Mesothelial cell of epicardium (in vitro differentiated cells): ENCODE measurements at places on chromosomes 12 and 14. TPM values are rescaled to one million over a fixed set of nuclear protein-coding genes. Genes with fewer than 3 reads are reported as not detected.

The IRAK3 gene
- 1.5 to 2.2 TPM (median 1.9 TPM) in 3 replicates for total RNA-seq

The RILPL1 gene
- total RNA-seq: 40.9 to 49.5 TPM (median 45.4 TPM) in 3 replicates

The PRB3 gene
- total RNA-seq: not detected in 3 replicates

The GZMH gene
- total RNA-seq: not detected in 3 replicates

The KCNA5 gene
- total RNA-seq: 0.60 to 0.86 TPM (median 0.80 TPM) in 3 replicates

The FAM181A gene
- total RNA-seq: not detected in 3 replicates

The FAM234B gene
- total RNA-seq: 8.6 to 9.5 TPM (median 9.1 TPM) in 3 replicates

The GRIN2B gene
- total RNA-seq: 0.78 to 0.95 TPM (median 0.86 TPM) in 3 replicates

The ACSS3 gene
- total RNA-seq: 22.9 to 24.3 TPM (median 23.4 TPM) in 3 replicates

- H3K27ac ChIP-seq: no peak overlapping the region
- DNase-seq: no peak
- H3K4me1 ChIP-seq: peaks cover 2% of the 10 kb centered on the region
- peaks cover 2% of the 10 kb centered on the region for H3K36me3 ChIP-seq
- no peak overlapping the region for H3K4me3 ChIP-seq
These were observed 55.2 kb downstream of the PTGER2 start for GRCh38 chr14:52369305-52369801.

GRCh38 chr12:57370696-57371095 is 60.1 kb downstream of the R3HDM2 start:
- no peak overlapping the region for H3K4me3 ChIP-seq
- no peaks in the 10 kb centered on the region for H3K27me3 ChIP-seq
- H3K4me1 ChIP-seq: peaks cover 19% of the 10 kb centered on the region
- DNase-seq: no peak

DNA sequence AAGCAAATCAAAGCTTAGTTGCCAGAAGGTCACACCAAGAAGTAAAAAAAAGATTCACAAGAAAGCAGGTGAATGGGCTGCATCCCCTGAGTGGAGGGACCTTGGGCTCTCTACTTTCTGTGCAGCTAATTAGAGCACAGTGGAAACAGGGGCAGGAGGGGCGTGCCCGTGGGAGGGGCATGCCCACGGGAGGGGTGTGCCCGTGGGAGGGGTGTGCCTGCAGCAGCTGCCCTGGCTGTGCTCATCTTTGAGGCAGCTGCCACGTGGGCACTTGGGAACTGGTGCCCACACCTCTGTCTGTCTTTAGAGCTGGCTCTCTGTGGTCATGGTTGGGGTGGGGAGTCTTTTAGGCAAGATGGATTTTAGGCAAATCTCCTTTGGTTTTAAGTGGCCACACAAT is 60.0 kb downstream of the EML1 start:
- no peak overlapping the region for H3K4me3 ChIP-seq
- H3K27ac ChIP-seq: no peak overlapping the region
- peaks cover 6% of the 10 kb centered on the region for H3K36me3 ChIP-seq
- no peak for DNase-seq
- no peaks in the 10 kb centered on the region for H3K4me1 ChIP-seq

GRCh38 chr12:130775953-130776856 is 60.1 kb upstream of the RIMBP2 start:
- H3K4me3 ChIP-seq: peak overlapping the region; percentile 28
- H3K4me1 ChIP-seq: peaks cover 8% of the 10 kb centered on the region
- peak; percentile 56 for DNase-seq
- H3K36me3 ChIP-seq: peaks cover 1% of the 10 kb centered on the region
- no peak overlapping the region for H3K27ac ChIP-seq
- peaks cover 59% of the 10 kb centered on the region for H3K27me3 ChIP-seq

GRCh38 chr14:99137001-99137700 is 134.8 kb downstream of the BCL11B start:
- H3K4me3 ChIP-seq: no peak overlapping the region
- H3K27me3 ChIP-seq: no peaks in the 10 kb centered on the region
- H3K27ac ChIP-seq: no peak overlapping the region
- DNase-seq: no peak
- no peaks in the 10 kb centered on the region for H3K36me3 ChIP-seq
- H3K4me1 ChIP-seq: peaks cover 20% of the 10 kb centered on the region

- DNase-seq: no peak
- no peaks in the 10 kb centered on the region for H3K27me3 ChIP-seq
- H3K4me1 ChIP-seq: peaks cover 42% of the 10 kb centered on the region
- peak overlapping the region; percentile 90 for H3K4me3 ChIP-seq
- peak overlapping the region; percentile 100 for H3K27ac ChIP-seq
These were observed 53.6 kb downstream of the SLC25A47 start for GRCh38 chr14:100376751-100377171.

DNA sequence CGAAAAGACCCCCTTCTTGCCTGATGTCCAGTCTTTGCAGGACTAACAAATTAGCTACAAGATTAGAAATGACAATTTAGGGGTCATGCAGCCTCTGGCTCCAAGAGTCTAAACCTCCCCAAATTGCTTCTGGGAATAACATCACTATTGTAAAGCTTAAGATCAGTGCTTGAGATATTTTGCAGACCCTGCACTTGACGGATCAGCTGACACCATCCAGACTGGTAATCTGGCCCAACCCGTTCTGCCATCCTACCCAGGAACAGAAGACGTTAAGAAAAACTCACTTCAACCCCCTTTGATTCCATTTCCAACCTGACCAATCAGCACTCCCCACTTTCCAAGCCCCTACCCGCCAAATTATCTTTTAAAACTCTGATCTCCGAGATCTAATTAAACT is 236.7 kb upstream of the KRR1 start:
- H3K27me3 ChIP-seq: no peaks in the 10 kb centered on the region
- peaks cover 35% of the 10 kb centered on the region for H3K4me1 ChIP-seq
- no peak for DNase-seq
- H3K36me3 ChIP-seq: peaks cover 2% of the 10 kb centered on the region
- peak overlapping the region; percentile 88 for H3K27ac ChIP-seq

DNA sequence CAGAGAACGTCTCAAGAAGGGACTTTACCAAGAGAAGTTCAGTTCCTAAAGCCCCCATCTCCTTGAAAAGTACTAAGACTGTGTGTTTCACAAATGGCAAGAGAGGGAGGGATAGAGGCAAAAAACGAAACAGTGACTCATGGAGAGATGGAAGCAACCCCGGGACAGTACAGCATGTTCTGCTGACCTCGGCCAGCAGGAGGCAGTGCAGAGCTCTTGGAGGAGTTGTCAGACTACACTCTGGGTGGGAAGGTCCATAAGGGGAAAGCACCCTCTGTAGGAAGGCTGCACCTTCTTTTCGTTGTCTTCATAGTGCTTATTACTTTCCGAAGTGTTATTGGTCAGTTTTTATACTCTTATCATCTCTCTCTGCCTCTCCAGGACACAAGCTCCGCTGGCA is 525.2 kb upstream of the CCDC196 start:
- peaks cover 5% of the 10 kb centered on the region for H3K27me3 ChIP-seq
- no peaks in the 10 kb centered on the region for H3K36me3 ChIP-seq
- no peak overlapping the region for H3K27ac ChIP-seq
- peaks cover 20% of the 10 kb centered on the region for H3K4me1 ChIP-seq

DNA sequence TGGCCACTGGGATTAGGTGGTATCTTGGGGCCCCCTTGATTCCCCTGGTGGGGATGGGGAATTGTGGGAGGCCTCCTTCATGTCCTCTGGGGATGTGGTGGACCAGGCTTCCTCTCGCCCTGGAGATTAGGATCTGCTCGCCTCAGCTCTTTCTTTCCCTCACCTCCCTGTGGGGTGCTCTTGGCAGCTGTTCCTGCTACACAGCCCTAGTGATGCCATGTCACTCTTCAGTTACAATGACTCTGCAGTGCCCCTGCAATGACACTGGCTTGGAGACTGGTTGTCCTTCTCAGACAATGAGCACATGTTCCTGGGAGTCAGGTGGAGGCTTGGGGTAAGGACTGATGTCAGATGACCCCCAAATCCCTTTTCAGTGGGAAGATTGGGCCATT is 83.9 kb downstream of the ADCK1 start:
- H3K27ac ChIP-seq: no peak overlapping the region
- H3K36me3 ChIP-seq: peaks cover 12% of the 10 kb centered on the region
- no peaks in the 10 kb centered on the region for H3K27me3 ChIP-seq
- DNase-seq: no peak
- H3K4me3 ChIP-seq: no peak overlapping the region

DNA sequence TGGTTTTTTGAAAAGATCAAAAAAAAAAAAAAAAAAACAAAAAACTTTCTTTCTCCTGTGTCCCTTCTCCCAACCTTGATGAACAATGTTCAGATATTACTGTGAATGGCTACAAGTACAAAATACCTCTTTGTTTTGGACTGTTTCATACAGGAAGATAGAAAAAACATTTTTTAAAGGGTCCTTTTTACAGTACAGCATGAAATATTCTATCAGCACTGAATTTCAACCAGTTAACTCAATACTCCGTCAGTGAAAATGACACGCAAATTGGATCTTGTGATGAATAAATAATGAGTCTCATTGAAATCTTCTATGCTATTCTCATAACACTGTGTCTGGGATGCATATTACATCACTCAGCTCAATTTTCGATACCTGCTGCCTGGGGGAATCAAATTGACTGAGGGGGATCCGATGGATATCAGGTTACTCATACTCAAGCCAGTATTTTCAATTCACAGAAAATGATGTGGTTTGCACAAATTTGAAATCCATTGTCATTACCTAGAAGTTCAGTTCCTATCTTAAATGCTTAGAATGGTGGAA is 179.6 kb downstream of the TMTC2 start:
- H3K27me3 ChIP-seq: no peaks in the 10 kb centered on the region
- H3K27ac ChIP-seq: no peak overlapping the region

- H3K4me1 ChIP-seq: peaks cover 36% of the 10 kb centered on the region
- DNase-seq: no peak
- H3K4me3 ChIP-seq: peak overlapping the region; percentile 87
- peak overlapping the region; percentile 92 for H3K27ac ChIP-seq
- no peaks in the 10 kb centered on the region for H3K27me3 ChIP-seq
These were observed 613 bp downstream of the SRSF9 start for GRCh38 chr12:120468821-120469449.

GRCh38 chr14:52901357-52901980 is 49.4 kb downstream of the FERMT2 start:
- H3K27me3 ChIP-seq: no peaks in the 10 kb centered on the region
- no peak overlapping the region for H3K4me3 ChIP-seq
- H3K4me1 ChIP-seq: peaks cover 8% of the 10 kb centered on the region
- DNase-seq: no peak
- H3K36me3 ChIP-seq: peaks cover 13% of the 10 kb centered on the region

DNA sequence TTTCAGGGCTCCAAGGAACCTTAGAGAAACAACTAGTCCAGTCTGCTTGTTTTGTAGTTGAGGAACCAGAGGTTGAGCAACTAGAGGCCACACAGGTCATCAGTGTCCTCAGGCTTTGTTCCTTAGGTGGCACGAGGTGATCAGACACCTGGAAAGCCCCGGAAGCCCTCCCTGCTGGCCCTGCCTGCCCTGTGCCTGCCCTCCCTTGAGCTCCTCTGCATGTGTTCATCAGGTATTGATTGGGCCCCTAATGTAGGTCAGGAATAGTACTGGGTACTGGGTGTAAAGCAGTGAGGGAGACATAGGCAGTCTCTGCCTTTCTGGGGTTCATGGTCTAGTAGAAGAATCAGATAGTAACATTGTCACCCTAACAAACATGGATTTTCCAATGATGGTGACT is 114.3 kb downstream of the TSPAN9 start:
- H3K36me3 ChIP-seq: no peaks in the 10 kb centered on the region
- H3K4me3 ChIP-seq: no peak overlapping the region
- peaks cover 7% of the 10 kb centered on the region for H3K4me1 ChIP-seq
- DNase-seq: no peak

- H3K4me1 ChIP-seq: no peaks in the 10 kb centered on the region
- DNase-seq: no peak
- no peak overlapping the region for H3K27ac ChIP-seq
- no peaks in the 10 kb centered on the region for H3K36me3 ChIP-seq
- H3K27me3 ChIP-seq: peaks cover 3% of the 10 kb centered on the region
- no peak overlapping the region for H3K4me3 ChIP-seq
These were observed 110.4 kb upstream of the CPSF6 start for GRCh38 chr12:69129017-69129416.

DNA sequence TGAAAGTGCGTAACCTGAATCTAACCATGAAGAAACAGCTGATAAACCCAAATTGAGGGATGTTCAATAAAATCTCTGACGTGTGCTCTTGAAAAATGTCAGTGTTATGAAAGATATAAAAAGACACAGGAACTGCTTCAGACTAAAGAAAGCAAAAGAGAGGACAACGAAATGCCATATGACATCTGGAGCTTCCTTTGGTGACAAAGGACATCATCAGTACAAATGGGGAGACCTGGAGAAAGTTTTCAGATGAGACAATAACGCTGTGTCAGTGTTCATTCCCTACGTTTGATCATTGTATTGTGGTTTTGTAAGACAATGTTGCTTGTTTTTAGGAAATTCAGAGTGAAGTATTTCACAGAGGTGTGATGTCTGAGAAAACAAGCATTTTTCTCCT is 125.9 kb upstream of the MAP1LC3B2 start:
- H3K4me1 ChIP-seq: peaks cover 40% of the 10 kb centered on the region
- peak overlapping the region; percentile 78 for H3K27ac ChIP-seq
- no peaks in the 10 kb centered on the region for H3K27me3 ChIP-seq

GRCh38 chr14:65877624-65878023 is 465.1 kb downstream of the FUT8 start:
- no peak overlapping the region for H3K4me3 ChIP-seq
- no peaks in the 10 kb centered on the region for H3K36me3 ChIP-seq
- no peak for DNase-seq
- no peaks in the 10 kb centered on the region for H3K27me3 ChIP-seq

DNA sequence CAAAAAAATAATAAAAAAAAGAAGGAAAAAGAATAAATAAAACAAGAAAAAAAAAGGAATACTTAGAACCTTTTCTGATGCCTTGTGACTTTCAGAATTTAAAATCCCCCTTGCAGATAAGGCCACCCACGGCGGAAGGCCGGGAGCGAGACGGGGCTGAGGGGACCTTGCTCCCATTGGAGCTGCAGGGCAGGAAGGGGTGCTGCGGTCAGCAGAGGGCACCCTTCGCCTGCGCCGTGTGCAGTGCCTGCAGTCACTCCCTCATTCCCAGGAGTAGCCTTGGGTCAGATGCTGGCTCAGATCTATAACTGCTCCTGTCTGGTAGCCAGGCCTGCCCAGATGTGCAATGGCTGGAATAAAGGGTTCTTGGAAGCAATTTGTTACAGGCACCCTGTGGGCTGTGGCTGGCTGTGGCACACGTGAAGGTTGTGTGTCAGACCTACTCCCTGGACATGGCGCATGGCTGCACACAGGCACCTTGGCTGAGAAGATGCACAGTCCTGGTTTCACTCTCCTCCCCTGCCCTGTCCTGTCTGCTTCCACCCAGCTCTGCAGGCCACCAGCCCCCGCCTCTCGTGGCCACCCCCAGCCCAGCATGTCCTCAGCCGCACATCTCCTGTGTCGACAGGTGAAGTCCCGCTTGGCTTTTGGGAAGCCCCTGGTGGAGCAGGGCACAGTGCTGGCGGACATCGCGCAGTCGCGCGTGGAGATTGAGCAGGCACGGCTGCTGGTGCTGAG is 13.4 kb upstream of the ALDH2 start:
- peaks cover 5% of the 10 kb centered on the region for H3K36me3 ChIP-seq
- peaks cover 11% of the 10 kb centered on the region for H3K4me1 ChIP-seq
- no peak overlapping the region for H3K4me3 ChIP-seq
- H3K27me3 ChIP-seq: no peaks in the 10 kb centered on the region
- peak; percentile 51 for DNase-seq
- H3K27ac ChIP-seq: no peak overlapping the region

GRCh38 chr12:107610021-107610859 is 75.4 kb upstream of the PWP1 start:
- H3K27me3 ChIP-seq: peaks cover 36% of the 10 kb centered on the region
- H3K4me1 ChIP-seq: peaks cover 3% of the 10 kb centered on the region
- no peak for DNase-seq
- H3K27ac ChIP-seq: no peak overlapping the region
- no peaks in the 10 kb centered on the region for H3K36me3 ChIP-seq
- peak overlapping the region; percentile 32 for H3K4me3 ChIP-seq

GRCh38 chr12:102498471-102498870 is 18.1 kb upstream of the IGF1 start:
- H3K27me3 ChIP-seq: no peaks in the 10 kb centered on the region
- no peak overlapping the region for H3K27ac ChIP-seq
- H3K4me1 ChIP-seq: peaks cover 2% of the 10 kb centered on the region
- no peak overlapping the region for H3K4me3 ChIP-seq

- H3K36me3 ChIP-seq: no peaks in the 10 kb centered on the region
- H3K27ac ChIP-seq: no peak overlapping the region
- DNase-seq: no peak
These were observed 1193.3 kb downstream of the FLRT2 start for GRCh38 chr14:86723254-86723624.
